MCF 10A (cell line): ENCODE measurements at places on chromosomes 6 and 20.

DNA sequence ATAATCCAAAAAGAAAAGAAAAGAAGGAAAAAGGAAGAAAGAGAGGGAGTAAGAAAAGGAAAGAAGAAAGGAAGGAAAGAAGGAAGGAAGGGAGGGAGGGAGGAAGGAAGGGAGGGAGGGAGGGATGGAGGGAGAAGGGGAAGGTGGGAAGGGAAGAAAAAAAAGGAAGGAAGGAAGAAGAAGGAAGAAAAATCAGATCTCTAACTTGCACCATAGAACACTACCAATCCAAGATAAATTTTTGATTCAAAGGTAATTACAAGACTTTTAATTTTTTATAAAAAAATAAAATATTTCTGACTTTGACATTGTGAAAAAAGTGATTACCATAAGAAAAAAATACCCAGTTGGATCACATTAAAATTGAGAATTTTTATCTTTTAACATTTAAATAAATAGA, 70.5 kb upstream of the NKAIN2 start:
- DNase-seq, result no peak

DNA sequence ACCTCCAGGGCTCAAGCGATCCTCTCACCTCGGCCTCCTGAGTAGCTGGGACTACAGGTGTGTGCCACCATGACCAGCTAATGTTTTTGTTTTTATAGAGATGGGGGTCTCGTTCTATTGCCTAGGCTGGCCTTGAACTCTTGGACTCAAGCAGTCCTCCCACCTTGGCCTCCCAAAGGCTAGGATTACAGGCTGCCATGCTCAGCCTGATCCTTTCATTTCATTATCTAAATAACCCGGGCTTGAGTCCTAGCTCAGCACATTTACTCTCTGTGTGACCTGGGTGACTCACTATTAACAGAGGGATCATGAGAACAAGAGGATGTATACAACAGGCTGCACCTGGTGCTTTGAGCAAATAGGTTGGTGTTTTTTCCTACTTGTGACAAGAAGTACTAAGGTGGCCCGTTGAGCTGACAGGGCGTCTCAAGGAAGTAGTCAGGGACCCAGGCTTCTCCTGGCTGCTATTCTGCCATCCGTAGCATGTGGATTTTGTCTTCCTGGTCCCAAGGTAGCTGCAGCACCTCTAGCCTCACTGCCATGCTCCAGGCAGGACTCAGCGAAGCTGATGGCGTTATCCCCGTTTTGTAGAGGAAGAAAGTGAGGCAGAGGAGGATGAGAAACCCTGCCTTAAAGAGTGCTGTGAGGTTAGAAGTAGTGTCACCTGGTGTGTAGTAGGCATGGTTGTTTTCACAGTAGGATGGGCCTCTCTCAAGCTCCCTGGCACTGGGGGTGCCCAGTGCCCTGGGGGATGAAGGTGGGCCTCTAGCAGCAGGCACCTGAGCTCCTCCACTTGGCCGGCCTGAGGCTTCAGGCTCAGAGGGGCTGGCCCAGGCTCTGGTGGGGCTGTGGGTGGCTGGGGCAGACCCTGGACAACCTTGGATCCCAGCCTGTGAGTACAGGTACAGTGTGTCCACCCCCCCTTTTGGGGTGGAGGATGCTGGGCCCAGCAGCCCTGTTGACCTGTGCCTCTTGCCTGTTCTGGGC, 62.4 kb downstream of the ADNP start:
- no peak for DNase-seq

- peak; percentile 70 for DNase-seq
These were observed 5.6 kb downstream of the SRSF3 start for GRCh38 chr6:36599791-36600209.

- no peak for DNase-seq
These were observed 36.7 kb upstream of the RIPOR2 start for GRCh38 chr6:24972311-24972958.

DNA sequence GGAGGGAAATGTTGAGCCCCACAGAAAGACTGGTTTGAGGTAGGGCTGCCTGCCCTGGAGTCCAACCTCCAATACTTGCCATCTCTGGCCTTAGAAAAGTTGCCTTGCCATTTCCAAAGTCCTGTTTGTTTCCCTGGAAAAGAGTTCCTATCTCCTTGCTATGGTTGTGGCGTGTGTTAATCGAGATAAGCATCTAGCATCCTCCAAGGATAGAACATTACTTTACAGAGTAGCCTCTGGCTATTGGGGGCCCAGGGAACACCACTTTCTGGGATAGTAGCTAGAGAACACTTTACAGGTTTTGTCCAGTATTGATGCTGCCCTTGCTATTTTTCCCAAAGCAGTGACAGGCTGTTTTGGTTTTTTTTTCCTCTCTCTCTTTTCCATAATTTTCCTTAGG, 57.4 kb upstream of the SASH1 start:
- no peak for DNase-seq

- peak; percentile 27 for DNase-seq
These were observed 26.1 kb upstream of the TBC1D7 start for GRCh38 chr6:13354331-13355042.

GRCh38 chr6:39453956-39454524, 131.5 kb upstream of the KCNK16 start:
- no peak for DNase-seq

DNA sequence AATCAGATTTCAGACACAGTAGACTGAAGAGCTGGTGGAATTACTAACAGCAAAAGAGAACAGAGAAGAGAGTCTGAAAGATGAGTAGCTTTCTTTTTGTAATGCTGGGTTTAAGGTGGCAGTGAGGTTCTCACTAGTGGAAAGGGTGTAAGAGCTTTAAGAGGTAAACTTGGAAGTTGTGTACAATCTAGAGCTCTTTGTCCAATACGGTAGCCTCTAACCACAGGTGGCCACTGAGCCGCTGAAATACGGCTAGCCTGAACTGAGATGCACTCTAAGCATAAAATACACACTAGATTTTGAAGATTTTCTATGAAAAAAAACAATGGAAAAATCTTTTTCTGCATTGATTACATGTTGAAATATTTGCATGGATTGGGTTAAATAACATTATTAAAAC, 4.0 kb downstream of the ELOVL2 start:
- DNase-seq, result no peak

DNA sequence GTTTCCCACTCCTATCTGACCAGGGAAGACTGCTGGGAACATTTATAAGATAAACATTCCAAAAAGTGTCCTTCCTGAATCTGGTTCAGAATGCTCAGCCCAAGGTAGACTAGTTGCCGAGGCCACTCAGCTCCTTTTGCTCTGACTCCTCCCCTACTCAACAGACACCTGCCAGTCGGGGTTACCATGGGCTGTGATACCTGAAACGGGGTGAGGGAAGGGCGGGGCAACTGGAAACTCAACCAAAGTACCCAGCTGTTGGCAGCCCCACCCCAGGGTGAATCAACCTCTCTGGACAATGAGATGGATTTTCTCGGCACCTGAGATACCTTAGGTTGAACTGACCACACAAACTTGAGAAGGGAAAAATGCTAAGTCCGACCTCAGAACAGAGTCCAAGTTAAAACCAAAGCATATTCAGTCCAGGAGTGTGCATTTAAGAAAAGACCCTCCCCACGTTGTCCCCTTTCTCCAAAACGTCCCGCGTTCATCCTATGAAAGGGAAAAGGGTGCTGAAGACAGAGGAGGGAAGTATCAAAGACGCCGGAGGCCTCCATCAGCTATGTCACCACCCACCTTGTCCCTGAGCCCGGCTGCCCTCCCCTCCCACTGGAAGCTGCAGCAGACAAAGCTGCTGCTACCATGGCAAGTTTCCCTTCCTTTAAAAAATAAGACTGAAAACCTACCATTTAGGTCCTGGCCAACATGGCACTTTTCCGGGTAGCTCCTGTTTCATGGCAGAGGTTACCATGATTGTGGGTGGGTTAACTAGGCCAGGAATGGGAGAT, 100.1 kb downstream of the SLC23A2 start:
- DNase-seq, result no peak

- DNase-seq, result no peak
These were observed 123.7 kb downstream of the MRPL14 start for GRCh38 chr6:44003345-44004061.

GRCh38 chr6:150527100-150527499, 72.6 kb upstream of the PLEKHG1 start:
- DNase-seq, result peak; percentile 70

DNA sequence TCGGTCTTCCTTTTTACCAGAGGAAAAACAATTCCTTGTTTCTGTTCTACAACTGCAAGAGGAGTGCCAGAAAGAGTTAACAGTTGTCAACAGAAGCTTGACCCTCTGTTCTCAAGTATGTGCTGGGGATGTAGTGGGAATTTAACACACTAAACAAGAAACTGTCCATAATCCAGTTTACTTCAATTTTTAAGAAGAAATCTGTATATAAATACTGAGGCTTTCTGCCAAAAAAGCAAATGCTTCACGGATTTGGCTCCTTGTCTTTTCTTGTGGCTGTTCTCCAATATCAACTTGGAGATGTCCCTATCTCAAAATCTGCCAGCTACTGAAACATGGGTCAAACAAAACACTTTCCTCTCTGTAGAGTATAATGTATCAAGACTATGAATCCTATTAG, 26.8 kb downstream of the REV3L start:
- DNase-seq, result no peak

- DNase-seq, result no peak
These were observed 21.8 kb upstream of the CCND3 start for GRCh38 chr6:41963371-41963770.

- DNase-seq, result peak; percentile 54
These were observed 279.7 kb downstream of the CDC5L start for GRCh38 chr6:44667226-44667625.

DNA sequence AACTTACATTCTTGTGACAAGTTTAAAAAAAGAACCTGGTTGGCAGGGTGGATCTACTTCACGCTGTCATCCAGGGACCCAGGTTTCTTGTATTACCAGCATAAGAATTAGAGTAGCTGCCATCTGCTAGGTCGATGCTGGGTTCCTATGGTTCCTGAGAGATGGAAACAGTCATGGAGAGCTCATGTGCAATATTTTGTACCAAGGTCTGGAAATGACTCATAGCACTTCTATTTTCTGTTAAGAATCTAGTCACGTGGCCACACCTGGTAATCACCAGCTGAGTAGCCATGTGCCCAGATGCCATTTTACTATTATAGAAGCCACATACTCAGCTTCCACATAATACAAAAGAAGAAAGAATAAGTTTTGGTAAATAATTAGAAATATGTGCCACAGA, 171.3 kb downstream of the CD83 start:
- DNase-seq, result peak; percentile 37

DNA sequence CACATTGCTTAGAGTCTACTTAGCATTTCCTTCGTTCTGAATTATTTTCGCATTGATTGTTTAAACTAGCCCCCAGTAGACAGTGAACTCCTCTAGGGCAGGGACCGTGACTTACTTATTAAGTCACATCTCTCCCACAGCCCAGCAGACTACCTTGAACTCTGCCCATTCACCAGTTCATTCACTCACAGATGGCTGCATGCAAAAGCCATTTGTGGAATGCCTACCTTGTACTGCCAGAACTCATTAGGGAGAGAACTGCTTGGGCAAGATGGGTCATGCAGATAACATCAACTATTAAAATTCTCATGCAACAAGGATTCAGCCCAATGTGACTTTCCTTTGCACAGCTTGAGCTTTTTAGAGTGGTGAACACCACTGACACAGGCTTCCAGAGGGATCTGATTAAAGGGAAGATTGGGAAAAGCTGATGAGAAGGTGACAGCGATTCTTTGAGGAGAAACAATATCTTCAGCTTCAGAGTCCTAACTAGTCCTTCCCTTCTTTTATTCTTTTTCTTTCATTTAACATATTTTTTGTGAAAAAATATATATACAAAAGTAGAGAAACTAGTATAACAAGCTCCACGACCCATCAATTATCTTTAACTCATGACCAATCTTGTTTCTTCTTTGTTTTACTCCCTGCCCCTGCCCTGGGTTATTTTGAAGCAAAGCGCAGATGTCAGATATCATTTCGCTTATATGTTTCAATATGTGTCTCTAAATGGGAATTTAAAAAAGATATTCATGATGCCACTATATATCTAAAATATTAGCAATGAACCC, 273.9 kb downstream of the CDC5L start:
- DNase-seq, result no peak

- DNase-seq, result no peak
These were observed 23.6 kb downstream of the HMGN4 start for GRCh38 chr6:26561533-26562466.

GRCh38 chr20:41168281-41169161, 31.2 kb downstream of the PLCG1 start:
- no peak for DNase-seq

DNA sequence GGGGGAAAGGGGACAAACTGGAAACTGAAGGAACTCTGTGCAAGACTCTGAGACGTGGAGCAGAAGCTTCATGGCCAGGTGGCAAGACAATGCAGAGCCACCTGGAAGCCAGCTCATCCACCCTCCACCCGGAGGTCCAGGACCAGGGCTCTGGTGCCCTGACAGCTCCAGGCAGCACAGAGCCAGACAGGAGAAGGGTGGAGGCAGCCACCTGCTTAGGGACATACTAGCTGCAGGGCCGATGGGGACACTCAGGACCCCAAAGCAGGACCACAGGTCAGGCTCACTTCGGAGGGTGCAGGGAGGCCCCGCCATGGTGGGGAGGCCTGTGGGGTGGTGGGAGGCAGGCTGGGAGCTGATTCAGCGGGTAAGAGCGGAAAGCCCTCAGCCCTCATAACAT, 19.0 kb upstream of the SLC22A3 start:
- no peak for DNase-seq

- peak; percentile 32 for DNase-seq
These were observed 113.1 kb downstream of the C6orf58 start for GRCh38 chr6:127690092-127690491.

DNA sequence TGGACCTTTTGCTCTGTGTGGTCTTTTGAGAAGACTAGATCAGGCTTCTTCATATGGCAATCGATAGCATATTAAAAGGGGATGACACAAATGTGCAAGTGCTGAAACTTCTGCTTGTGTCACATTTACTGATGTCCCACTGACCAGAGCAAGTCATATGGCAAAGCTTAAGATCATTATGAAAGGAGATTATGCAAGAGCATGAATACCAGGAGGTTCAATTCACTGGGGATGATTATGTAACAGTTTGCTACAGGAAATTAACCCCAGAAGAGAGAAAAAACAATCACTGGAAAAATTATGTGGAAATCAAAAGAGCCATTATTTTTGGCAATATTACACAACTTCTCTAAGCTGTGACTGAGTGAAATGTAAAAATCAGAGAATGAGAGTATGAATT, 13.7 kb upstream of the PRDM13 start:
- peak; percentile 78 for DNase-seq

- no peak for DNase-seq
These were observed 12.0 kb upstream of the CCDC170 start for GRCh38 chr6:151481786-151482185.

DNA sequence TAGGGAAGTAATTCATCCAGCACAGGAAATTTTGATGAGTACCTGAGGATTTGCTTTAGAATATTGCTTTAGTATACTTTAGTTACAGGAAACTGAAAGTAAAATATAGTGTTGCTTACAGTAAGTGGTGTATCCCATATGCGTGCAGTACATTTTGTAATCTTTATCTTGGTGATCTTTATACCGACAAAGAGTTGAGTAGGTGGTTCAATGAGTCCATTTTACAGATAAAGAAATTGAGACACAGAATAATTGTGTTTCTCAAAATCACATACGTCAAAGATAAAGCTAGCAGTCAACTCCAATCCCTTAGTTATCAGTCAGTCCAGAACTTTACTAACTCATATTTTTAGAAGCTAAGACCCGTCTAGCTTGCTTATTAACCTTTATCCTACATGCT, 65.8 kb upstream of the E2F3 start:
- DNase-seq, result no peak
